ENCODE measurements at places on chromosomes 4 and X. TPM values are rescaled to one million over a fixed set of nuclear protein-coding genes. Genes with fewer than 3 reads are reported as not detected.

The KCTD8 gene
- total RNA-seq = not detected

The RPS6KA6 gene
- total RNA-seq = 6.8 TPM

DNA sequence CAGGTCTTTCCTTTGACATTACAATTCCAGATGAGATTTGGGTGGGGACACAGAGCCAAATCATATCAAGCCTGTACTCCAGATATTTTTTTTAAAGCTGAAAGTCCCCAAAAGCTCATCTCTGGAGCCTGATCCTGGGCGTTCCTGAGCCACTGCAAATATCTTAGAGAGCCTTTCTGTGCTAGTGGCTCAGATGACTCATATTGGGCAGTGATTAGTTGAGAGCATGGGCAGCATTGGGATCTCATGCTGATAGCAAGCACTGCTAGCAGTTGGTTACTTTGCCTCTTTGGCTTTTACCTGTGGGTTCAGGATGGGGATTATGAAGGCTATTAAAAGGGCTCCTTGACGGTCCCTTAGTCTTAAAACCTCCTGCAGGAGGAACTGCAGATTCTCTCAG, 51.4 kb upstream of the SCRG1 start:
- DNase-seq = peak; percentile 9

DNA sequence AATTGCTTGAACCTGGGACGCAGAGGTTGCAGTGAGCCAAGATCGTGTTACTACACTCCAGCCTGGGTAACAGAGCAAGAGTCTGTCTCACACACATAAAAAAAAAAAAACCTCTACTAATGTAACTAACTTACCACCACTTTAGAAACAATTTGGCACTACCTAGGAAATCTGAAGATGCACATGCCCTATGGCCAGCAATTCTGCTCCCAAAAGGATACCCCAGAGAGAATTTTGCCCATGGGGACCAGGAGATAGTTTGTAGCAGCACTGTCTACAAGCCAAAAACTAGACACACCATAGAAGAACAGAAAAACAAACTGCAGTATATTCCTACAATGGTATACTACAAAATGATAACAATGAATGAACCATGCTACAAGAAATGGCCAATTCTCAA, 37.5 kb downstream of the USP46 start:
- DNase-seq = no peak

GRCh38 chrX:121479406-121479805, 432.0 kb downstream of the GLUD2 start:
- DNase-seq = no peak
